ENCODE measurements at places on chromosomes 3 and 15.

- no peak for DNase-seq
Observed at GRCh38 chr15:69609176-69609575, 156.6 kb downstream of the RPLP1 start.

DNA sequence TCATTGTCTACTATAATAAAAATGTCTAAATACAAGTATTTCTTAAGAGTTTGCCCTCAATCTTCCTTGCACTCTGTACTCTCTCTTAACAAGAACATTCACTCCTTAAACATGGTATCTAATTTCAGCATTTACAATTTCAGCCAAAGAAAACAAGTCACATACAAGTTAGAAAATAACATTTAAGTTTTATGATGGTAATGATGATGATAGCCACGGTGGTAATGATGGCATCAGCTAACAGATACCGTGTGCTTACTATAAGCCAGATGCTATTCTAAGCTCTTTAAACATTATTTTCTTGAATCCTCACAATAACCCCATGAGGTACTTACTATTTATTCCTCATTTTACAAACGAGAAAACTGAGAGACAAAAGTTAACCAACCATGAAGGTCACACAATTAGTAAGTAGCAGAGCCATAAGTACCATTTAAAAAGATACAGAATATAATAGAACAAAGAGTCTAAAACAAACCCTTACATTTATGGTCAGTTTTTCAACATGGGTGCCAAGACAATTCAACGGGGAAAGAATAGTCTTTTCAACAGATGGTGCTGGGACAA lies 7.4 kb downstream of the SPICE1 start:
- DNase-seq: no peak

DNA sequence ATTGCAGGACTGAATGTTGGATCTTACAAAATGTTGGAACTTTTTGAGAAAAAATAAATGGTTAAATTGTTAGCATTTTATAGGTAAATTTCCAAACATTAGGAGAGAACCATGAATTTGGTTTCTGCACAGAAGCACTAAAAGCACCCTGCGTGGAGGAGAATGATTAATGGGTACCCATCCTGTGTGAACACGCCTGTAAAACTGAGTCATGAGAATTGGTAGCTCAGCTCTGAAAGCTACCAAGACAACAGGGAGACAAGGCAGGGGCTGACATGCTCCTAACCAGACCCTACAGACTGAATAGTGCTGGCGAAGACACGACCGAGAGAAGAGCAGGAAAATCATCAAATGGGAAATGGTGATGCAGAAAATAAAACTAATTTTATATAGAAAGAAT lies 32.4 kb upstream of the MTMR10 start:
- DNase-seq: no peak

- no peak for DNase-seq
Observed at GRCh38 chr3:6860149-6860953, 564 bp upstream of the GRM7 start.

DNA sequence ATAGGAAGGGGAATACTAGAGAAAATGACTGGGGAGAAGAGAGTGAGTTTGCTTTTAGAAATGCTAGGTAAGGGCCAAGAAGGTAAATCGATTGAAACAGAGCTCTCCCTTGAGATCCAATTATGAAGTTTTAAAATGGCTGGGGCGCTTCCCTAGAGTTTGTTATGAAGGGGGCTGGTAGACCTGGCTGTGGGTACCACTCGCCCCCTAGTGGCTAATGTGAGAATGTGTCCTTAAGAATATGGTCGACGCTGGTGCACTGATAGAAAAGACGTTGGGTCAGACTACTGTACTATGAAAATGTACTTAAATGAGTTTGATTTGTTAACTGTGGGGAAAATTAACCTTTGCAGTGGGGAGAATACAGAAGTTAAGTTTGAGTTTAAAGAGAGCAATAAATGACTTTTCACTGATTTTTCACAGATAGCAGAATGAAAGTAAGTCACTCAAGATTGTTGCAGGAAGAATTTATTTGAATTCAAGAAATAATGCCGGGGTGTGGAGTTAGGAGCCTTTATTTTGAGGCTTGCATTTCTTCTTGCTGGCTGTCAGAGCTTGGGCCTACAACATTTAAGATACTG lies 9.2 kb downstream of the TMPRSS7 start:
- peak; percentile 54 for DNase-seq

GRCh38 chr15:31034152-31034551 lies 42.7 kb upstream of the MTMR10 start:
- DNase-seq: no peak

- DNase-seq: no peak
Observed at GRCh38 chr3:148999806-149000205, 8.5 kb downstream of the GYG1 start.

DNA sequence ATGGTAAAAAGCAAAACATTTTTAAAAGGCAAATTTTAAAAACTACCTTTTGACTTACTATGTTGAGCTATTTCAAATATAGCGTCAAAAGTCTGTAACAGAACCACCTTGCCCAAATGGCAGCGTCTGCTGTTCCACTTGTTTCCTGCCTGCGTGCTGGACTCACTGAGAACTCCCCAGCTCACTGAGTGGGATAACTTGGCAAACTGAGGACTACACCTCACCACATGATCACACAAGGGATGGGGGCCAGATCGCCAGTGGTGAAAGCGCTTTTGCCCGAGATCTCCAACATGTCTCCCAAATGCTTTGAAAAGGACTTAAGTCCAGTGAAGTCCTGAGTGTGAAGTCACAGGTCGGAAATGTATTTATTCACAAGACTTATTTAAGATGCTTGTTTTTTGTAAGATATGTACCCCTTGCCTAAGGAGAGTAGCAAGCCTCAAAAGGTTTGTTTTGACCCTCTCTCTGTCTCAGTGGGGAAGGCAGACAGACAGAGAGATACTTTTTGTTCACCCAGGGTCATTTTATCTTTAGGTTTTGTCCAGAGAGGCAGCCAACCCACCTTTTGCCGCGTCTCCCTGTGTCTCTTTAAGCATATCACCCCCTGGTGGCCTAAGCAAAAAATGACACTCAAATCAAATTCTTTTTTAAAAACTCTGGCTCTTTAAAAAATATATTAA lies 192.6 kb downstream of the PDZRN3 start:
- DNase-seq: peak; percentile 48

DNA sequence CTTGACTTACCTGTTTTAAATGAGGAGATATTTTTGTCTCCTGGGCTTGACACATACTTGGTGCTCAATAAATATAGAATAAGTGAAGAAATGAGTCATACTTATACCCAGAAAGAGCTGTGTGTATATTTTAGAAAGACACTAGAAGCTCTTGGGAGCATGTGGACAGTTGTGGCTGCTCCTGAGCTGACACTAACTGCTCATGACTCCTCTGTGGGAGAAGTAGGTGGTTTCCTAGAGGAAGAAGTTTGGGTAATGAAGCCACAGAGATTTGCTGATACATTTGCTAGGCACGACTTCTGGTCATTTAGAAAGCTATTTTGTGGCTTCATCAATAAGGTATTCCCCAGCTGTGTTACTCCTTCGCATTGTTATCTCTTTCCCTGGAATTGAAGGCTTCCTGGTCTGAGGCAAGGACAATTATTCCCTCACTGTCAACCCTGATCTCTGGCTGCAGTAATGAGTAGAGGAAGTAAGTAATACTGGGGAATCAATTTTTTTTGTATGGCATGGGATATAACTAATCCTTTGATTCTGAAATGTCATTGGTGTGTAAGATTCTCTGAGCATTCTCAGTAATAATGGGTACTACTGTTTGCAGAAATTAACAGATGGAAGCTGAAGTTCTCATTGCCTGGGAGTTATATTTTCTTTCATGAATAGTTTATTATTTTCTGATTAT lies 79.6 kb upstream of the DCBLD2 start:
- DNase-seq: peak; percentile 39

DNA sequence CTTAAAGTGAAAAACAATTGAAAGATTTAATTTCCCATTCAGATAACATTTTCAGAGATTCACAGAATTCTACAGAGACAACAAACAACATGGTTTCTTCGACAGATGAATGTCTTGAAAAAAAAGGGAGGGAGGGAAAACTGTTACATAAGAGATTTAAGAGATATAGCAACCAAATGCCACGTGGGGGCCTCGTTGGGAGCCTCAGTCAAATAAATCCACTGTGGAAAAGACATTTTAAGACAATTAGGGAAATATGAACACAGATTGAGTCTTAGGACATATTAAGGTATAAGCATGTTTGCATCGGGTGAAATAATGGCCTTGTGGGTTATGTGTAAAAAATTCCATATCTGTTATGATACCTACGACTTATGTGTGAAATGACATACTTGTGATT lies 5.0 kb upstream of the PRRT3 start:
- no peak for DNase-seq

DNA sequence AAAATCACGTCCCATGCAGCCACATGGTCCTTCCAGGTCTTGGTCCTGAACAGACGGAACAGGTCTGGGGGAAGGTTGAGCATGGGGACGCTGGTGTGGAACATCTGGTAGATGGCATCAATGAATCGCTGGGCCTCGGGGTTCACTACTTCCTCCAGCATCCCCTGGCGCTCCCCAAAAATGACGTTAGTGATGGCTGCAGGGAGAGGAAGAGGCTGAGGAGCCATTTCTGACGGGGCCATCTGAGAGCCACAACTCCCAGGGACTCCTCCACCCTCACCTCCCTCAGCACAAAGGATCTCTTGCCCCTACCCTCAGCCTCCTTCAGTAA lies 23.7 kb downstream of the CYP11A1 start:
- no peak for DNase-seq

DNA sequence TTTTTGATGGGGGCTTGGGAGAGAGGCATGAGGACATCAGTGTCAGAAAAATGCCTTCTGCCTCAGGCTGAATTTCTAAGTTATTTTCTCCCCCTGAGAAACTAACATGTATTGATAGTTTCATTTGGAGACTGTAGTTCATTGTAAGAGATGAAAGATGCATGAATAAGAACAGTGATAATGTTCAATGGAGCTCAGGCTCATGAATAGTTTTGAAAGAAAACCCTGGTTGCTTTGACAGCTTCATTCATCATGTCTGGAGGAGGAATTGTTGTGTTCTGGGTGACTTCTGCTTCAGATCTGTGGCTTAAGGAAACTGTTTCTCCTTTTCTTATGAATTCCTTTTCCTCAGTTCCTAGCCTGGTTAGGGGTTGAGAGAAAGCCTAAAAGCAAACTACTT lies 204.0 kb upstream of the LRRC3B start:
- no peak for DNase-seq

- no peak for DNase-seq
Observed at GRCh38 chr3:169218314-169218983, 445.1 kb downstream of the MECOM start.

GRCh38 chr3:157201648-157202278 lies 41.8 kb upstream of the CCNL1 start:
- DNase-seq: peak; percentile 63

- DNase-seq: no peak
Observed at GRCh38 chr15:48421362-48421761, 90.1 kb downstream of the DUT start.

DNA sequence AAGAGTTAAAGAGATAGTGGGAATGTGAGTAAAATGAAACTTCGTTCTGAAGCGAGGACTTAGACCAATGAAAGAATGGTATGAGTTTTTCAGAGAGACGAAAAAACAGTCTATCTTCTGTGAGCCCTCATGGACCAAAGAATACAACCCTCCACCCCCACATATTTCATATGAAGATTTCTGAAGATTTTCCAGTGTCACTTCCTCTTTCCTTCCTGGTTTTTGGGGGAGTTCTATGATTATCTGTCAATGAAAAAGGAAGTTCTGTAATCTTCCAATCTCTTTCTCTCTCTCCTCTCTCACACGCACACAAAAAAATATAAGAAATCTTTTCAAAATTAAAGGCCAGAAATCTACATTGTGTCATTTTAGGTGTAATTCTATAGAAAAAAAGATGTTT lies 27.7 kb downstream of the CMSS1 start:
- no peak for DNase-seq

- no peak for DNase-seq
Observed at GRCh38 chr3:185779461-185779860, 45.4 kb downstream of the IGF2BP2 start.

DNA sequence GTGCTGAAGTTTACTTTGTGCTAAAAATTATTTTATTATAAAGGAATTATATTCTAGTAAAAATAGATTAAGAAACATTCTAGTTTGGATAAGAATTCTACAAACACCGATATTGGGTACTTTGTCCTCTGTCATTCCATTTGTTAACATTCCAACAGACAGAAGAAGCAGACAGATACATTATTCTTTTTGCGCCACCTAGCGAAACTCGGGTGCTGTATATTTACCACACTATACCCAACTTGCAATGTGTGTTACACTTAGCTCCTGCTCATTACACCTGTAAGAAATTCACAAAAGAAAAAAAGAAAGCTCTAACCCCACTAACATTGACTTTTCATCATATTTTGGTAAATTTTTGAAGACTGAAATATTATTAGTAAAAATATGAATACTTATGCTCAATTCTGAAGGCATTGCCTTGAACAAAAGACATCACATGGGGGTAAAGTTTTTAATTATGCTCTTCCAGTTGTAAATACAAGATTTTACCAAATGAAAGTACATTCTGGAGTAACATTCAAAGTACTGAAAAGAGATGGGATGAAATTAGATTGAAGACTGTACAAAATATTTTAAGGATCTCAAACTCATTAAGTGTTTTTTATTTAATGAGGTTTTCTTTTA lies 136.5 kb upstream of the MLF1 start:
- DNase-seq: no peak

DNA sequence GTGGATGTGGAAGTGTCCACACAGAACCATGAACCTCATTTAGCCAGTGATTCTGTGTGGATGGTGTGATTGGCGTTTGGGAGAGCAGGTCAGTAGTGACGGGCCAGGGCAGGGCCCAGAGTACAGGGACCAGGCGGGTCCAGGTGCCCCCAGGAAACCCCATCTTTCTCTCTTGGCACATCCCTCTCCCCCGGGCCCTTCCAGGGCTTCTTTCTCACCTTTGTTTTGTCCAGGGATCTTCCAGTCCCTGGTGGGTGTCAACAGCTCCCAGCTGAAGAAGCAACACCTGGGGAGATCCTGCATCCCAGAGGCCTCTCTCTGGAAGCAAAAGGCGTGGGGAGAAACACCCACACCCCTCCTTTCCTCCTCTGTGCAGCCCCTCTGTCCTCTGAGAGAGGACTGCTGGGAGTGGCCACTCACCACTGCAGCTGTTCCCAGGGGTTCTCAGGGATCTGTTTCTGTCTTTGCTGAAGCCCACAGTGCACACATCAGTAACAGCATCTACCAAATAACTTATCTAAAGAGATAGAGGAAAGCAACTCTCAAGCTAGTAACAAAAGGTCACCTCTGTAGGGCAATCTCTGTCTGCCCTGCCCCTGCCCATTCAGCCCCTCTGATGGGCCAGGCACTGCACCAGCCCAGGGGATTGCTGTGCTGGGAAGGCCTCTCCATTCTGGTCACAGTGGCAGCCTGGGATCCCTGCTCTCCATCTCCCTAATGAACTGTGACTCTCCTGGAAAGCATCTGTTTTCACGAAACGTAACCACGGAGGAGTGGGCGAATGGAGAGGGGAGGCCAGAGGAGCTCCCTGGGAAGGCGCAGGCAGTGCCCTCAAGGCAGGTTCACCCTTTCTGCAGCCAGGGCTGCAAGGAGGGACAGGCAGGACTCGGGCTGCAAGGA lies 98.3 kb upstream of the ALDH1A3 start:
- DNase-seq: no peak

DNA sequence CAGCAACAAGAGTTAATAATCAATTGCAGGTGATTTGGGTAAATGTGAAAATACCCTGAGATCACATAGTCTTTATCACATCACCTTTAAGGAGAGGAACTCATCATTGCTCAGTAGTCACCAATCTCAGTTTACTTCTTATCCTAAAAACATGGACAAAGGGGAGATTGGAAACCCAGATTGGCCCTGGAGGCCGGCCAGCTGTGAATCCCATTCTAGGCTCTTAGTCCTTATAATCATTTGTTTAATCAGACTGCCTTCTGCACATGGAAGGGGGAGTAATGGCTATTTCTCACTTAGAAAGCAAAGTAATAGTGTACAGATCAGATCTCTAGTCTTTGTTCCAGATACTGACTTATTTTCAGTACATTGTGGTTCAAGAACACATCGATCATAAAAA lies 37.2 kb upstream of the CPB1 start:
- no peak for DNase-seq
